NCI-H1436 treated with DMSO at 0.1 percent for 48 hours (cell line): ENCODE measurements at places on chromosomes 1 and 21.

DNA sequence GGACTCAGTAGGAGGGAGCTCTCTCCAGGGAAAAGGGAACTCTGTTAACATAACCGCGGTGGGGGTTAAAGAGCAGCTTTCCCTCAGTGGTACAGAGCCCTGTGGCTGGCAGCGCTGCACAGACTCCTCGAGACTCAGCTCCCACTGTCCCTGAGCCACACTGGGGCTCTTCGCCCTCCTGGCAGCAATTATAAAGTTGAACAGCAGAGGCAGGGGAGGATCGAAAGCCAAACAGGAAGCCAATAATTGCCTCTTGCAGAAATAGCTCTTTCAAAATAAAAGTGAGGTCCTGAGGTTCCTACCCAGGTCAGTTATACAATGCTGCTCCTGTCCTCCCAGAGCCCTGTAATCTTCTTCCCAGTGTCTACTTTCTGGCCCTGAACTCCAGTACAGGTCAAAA lies 77.0 kb downstream of the FAM78B start:
- no peak for DNase-seq

GRCh38 chr1:70443739-70444138 lies 32.7 kb downstream of the CTH start:
- DNase-seq = no peak

- DNase-seq = no peak
Measured at GRCh38 chr1:26717017-26717491, 21.2 kb downstream of the ARID1A start.

DNA sequence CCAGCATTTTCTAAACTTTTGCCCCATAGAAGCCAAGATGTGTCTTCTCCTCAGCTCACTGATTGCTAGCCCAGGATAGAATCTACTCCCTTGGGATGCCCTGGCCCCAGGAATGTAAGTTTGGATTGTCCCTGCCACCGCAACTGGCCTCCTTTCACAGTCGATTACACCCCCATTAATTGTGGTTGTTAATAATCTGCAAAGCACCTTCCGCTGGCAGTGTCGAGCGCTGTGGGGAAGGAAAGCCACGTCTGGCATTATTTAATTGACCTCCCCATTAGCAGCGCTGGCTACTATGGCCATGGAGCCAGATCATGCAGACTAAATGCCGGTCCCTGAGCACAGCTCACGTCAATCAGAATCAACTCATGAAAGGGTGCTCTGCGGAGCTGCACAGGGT lies 597.3 kb upstream of the PLXNA2 start:
- DNase-seq = no peak

GRCh38 chr1:2845869-2846268 lies 44.4 kb upstream of the TTC34 start:
- DNase-seq = no peak

DNA sequence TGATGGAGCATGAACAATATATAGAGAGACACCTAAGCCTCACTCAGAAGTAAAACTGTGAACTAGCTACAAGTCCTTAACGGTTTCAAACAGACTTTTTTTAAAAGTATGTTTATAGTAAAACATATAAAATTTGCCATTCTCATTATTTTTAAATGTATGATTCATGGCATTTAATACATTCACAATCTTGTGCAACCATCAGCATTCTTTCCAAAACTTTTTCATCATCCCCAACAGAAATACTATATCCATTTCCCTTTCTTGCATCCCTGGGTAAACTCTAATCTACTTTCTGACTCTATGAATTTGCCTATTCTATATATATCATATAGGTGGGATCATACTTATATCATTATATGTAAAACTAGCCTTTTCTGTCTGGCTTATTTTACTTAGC lies 25.5 kb downstream of the EVI5 start:
- DNase-seq = no peak

DNA sequence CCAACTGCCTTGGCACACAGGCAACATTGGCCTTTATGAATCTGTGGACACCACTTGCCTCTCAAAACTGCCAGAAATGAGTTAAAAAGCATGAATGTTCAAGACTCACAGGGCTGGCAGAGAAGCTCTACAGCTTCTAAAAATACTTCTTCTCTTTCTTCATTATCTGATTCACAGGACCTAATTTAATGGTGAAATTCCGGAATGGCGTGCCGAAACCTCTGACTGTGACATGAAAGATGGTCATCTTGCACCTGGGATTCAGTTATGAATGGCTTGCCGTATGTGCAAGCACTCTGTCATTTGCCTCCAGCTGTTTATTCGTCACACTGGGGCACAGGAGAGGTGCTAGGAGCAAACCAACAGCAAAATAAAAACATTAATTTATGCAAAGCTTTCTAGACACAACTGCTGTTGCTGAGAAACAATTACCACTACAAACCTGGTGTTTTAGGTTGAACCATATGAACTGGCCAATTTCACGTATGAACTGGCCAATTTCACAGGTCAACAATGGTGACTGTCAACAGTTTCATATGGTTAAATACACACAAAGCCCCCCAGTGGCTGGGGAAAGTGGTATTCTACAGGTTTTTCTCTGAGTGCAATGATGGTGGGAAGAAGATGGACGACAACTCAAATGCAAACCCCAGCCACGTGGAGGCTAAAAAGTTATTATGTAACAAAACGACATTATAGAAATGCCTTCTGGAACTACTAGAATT lies 648.3 kb downstream of the KIF26B start:
- DNase-seq = no peak

DNA sequence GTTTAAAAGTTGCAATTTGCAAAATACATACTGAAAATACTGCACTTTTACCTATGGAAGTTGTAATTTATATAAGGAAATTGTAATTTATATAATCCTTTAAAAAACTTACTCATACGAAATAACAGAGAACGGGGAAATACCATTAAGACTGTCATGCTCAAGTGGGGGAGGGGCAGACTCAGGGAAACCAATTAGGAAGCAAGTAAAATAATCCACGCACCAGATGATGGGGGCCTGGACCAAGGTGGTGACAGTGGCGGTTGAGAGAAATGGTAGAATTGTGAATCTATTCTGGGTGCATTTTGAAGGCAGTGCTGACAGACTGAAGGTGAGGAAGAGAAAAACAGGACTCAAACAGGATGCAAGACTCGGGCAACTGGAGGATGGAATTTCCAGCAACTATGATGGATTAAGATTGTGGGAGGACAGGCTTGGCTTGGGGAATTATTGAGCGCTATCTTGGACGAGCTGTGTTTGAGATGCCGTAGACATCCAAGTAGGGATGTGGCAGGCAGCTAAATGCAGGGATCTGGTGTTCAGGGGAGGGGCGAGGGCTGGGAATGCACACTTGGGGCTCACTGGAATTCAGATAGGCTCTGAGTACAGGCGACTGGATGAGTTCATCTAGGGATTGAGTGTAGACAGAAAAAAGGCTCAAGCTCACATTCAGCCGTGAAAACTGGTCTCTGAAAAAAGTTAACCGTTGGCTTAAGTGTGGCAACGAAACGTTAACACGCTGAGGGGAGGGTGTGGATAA lies 977 bp downstream of the LCA5L start:
- DNase-seq = no peak

- no peak for DNase-seq
Measured at GRCh38 chr1:230785636-230786384, 38.6 kb downstream of the CAPN9 start.

DNA sequence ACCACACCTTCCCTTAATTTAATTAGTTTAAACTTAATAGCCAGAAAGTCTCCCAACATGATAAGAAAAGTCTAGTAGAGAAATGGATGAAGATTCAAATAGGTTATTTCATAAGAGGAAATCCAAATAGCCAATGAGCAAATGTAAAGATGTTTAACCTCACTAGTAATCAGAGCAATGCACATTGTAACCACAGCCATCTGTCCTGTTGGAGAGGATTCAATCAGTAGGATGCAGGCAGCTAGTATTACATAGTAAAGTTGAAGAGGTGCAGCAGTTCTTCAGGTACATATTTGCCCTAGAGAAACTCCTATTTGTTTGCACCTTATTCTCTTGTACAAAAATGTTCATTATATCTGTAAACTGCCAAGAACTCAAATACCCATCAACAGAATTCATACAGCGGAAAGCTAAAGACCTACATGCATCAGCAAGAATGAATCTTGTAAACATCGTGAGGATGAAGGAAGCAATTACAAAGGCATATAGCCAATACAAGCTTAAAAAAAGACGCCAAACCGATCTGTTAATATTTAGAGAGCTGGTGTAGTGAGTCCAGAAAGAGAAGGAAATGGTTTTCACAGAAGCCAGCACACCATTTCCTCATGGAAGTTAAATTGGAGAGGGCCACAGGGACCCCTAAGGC lies 27.9 kb downstream of the DIP2A start:
- no peak for DNase-seq

DNA sequence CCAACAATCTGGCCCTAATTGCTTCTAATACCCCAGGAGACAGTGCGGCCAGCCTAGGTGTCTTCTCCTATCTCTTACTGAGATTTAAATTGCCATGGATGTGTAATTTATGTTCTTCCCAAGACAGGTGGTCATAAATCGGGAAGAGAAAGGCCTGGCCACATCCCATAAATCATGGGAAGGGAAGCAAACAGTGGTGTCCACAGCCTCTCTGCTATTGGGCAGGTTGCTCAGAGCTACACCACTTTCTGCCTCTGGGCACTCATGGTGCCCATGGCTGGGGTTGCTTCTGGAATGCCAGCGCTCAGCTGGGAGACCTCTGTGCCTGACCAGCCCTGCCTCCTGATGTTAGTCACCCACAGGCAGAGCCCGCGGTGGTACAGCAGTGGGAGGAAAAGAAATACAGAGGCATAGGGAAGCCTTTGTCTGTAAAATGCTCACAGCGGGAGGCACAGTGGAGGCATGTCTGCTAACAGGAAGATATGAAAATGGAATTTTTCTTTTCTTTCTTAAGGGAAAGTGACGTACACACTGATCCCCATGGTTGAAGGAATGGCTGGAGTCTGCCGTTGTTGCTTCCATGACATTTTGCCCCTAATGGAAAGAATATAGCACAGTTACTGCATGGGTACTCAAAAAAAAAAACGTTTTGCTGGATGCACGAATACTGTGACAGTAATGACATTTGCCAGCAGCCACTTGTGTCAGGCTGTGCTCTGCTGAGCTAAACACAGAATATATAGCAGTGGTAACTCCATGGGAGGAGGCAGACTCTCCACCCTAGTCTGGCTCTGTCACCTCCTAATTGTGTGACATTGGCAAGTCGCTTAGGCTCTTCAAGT lies 21.9 kb downstream of the MTARC1 start:
- no peak for DNase-seq

- DNase-seq = no peak
Measured at GRCh38 chr1:228986093-228986904, 251.0 kb downstream of the RHOU start.

DNA sequence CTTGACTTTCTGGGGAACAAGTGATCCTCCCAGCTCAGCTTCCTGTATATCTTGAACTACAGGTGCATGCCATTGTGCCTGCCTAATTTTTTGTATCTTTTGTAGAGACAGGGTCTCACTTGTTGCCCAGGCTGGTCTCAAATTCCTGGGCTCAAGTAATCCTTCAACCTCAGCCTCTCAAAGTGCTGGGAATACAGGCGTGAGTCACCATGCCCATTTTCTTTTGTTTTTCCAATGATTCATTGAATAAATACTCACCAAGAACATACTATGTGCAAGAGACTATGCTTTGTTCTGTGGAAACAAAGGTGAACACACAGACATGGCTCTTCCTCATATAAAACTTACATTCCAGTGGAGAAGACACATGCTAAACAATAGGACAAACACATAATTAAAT lies 407.8 kb upstream of the DAB1 start:
- DNase-seq = no peak

DNA sequence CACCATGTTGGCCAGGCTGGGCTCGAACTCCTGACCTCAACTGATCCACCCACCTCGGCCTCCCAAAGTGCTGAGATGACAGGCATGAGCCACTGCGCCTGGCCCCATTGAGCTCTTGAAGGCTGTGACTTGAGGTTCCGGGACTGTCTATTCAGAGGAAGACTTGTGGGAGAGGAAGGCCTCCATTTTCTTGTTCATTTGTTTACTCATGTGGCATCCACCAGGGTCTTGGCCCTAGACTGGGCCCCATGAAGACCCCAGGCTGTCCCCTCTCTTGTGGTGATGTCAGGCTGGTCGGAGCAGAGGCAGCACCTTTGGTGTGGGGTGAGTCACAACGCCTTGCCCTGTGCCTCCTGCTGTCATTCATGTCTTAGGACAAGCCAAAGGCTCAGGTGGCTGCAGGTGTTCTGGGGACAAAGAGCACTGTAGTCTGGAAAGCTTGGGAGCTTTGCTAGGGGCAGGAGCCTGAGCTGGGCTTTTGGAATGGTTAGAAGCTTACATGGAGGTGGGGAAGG lies 224.6 kb upstream of the C1orf174 start:
- DNase-seq = no peak

DNA sequence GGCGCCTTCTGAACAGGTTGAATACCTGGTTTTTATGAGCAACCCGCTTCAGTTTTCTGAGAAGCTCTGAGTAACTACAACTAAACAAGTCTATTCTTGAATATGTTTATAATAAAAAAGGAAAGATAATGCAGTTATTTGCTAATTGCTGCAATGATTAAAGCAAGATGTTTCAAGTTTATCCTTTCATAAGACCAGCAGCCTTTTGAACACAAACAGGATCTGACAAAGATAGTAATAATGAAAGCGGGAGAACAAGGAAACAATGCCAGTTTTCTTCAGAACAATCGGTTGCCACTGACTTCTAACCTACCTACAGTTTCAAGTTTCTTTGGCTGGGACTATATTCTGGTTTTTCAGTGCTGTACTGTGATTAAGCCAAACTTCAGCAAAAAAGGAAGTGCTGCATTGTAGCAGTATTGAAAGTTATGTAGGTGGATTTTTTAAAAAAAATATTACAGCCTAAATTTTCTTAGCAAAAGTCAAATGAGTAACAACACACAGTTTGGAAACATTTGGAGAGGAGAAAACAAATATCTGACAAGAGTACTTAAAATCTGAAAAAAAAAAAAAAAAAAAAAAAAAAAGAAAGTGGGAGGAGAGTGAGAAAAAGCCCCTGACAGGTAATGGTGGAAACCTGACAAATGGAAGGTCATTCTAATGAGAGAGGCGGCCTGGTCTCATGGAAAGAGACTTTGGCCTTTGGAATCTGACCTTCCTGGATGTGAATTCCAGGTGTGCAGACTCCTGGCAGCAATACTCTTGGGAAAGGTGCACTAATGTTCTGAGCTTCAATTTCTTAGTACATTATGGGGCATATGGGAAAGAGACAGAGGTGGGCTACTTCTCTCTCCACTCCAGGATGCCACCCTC lies 11.4 kb downstream of the KCNJ15 start:
- DNase-seq = no peak

GRCh38 chr1:24903560-24903954 lies 26.5 kb downstream of the RUNX3 start:
- no peak for DNase-seq
